ENCODE measurements at places on chromosomes 2 and 18. TPM values are rescaled to one million over a fixed set of nuclear protein-coding genes. Genes with fewer than 3 reads are reported as not detected.

- DNase-seq: no peak
Observed at GRCh38 chr18:63753676-63754075, 21.5 kb upstream of the SERPINB7 start.

Gene ANKRD30B
- not detected for total RNA-seq

DNA sequence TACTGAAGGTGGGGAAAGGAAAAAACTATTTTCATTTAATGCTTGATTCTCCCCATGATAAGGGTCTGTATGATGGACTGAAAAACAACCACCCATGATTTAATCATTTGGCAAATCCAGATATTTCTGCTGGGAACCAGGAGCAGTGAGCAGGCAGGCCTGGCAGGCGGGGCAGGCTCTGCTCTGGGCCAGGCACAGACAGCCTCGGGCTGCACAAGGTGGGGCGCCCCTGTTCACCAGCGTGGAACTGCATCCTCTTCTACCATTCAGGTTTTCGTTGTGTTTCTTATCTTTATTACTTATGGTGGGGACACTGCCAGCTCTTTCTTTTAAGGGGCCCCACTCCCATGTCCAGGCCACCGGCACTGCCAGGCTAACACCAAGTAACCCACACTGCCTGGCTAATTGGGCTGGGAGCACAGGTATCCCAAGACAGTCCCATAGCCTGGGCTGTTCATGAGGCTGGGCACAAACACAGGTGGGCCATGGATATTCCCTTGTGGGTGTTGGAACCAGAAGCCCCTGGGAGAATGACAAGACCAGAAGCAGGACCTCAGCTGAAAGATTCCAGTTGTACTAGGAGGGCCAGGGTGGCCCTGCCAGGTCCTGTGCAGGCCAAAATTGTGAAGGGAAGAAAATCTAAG lies 57.1 kb upstream of the RALBP1 start:
- no peak for DNase-seq

DNA sequence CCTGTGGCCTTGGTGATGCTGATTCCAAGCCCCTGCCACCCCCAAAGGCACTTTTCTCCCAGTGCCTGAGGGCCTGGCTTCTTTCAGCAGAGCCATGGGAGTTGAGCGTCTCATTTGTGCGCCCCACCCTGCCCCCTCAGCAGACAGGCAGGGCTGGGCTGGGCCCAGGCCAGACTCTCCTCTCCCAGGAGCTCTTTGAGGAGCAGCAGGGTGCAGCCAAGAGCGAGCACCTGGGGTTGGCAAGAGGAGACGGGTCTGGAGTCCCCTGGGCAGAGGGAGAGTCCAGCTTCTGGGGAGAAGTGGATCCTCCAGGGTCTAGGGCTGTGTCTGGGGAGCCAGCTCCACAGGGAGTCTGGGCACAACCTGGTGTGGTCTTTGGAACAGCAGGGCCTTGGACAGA lies 21.2 kb downstream of the NPPC start:
- DNase-seq: no peak

GRCh38 chr2:197069958-197070357 lies 143.5 kb upstream of the PGAP1 start:
- DNase-seq: no peak

GRCh38 chr2:99389371-99389770 lies 52.2 kb downstream of the EIF5B start:
- DNase-seq: no peak

GRCh38 chr2:107255744-107256143 lies 369.8 kb upstream of the ST6GAL2 start:
- no peak for DNase-seq
